ENCODE measurements at places on chromosomes 2 and 18.
A peak's percentile ranks its signal among the peaks of the same experiment; 100 is the strongest.

- no peak for DNase-seq
These were observed 91.5 kb downstream of the CCBE1 start for GRCh38 chr18:59605633-59606192.

GRCh38 chr18:76142611-76143010, 352.4 kb downstream of the ZNF516 start:
- no peak for DNase-seq

DNA sequence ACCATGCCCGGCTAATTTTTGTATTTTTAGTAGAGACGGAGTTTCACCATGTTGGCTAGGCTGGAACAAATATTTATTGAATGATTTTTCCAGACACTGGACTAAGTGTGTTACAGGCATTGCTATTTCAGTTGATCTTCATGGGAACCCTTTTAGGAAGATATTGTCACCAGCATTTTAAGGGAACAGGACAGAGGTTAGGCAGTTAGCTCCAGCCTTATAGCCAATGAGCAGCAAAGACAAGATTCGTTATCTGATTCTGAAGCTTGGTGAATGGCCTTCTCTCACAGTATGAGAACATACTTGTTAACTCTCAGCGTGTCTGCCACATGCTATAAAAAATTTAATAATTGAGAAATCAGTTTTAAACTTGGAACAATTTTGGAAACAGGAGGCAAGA, 73.4 kb downstream of the SOCS6 start:
- no peak for DNase-seq

DNA sequence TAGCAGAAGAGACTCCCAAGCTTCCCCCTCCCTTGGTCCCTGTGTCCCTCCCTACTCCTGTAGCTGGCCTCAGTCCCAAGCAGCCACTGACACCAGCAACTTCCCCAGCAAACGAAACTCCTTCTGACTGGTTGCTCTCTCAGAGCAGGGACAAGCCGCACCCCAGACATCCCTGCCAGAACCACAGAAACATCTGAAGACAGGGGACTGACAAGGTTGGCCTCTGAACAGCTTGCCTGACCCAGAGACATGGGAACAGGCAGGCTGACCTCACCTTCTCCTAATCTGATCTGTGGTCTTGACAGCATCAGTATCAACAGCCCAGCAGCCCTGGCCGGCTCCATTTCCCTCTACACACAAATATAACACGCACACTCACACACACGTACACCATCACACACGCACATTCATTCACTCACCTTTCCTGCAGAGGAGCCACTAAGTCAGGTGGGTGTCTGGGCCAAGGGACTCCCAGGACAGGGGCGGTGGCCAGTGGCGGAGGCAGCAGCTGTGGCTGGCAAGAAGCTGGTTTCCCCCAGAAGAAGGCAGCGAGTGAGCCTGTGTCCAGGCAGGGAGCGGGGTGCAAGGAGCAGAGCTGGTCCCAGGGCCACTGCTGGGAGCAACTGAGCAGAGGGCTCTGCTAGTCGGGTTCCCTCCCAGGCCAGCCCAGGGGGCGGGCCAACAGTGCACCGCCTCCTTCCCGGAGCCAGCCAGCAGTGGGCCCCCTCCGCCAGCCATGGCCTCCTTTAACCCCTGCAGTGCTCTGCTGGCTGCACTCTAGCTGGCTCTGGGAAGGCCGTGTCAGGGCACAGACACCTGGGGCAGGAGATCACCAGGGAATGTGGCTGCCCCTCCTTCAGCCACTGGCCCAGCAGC, 59.1 kb downstream of the TNS1 start:
- DNase-seq: peak; percentile 26

DNA sequence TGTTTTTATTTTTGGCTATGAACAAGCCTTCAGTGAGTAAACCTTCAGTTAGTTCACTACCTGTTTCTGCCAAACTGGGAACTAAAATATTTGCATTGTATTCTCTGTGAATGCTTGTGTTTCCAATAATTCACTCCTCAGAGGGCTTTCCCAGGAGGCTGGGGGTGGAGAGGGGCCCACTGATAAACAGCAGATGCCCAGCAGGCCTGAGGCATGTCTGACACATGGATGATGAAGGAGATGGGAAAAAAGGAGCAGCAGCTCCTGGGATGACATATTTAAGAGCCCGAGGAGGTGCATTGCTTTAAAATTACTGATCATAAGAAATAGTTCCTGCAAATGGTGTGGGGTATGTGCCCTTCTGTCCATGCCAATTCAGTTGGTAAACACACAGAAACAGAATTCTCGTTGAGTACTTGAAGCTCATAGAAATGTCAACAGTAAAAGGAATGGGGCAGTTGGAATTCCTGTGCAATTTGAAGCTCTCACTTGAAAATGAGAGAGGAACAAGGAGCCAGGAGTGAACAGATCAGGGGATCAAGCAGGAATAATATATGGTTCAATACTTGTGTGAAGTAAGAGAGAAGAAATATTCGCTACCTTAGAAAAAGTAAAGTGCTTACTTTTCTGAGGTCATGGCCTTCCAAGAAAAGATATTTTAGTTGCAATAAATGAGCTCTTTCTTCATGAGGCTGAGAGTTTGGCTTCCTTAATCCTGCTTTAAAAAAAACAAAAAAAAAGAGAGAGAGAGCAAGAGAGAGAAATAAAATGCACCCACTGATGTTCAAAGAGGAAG, 22.0 kb upstream of the HNMT start:
- no peak for DNase-seq

Data from stimulated activated CD8-positive, alpha-beta memory T cell treated with anti-CD3 and anti-CD28 coated beads, Interleukin-4, amount 100 ng/mL, for 48 hours (primary cell).